ENCODE measurements at places on chromosomes 6 and 20.

DNA sequence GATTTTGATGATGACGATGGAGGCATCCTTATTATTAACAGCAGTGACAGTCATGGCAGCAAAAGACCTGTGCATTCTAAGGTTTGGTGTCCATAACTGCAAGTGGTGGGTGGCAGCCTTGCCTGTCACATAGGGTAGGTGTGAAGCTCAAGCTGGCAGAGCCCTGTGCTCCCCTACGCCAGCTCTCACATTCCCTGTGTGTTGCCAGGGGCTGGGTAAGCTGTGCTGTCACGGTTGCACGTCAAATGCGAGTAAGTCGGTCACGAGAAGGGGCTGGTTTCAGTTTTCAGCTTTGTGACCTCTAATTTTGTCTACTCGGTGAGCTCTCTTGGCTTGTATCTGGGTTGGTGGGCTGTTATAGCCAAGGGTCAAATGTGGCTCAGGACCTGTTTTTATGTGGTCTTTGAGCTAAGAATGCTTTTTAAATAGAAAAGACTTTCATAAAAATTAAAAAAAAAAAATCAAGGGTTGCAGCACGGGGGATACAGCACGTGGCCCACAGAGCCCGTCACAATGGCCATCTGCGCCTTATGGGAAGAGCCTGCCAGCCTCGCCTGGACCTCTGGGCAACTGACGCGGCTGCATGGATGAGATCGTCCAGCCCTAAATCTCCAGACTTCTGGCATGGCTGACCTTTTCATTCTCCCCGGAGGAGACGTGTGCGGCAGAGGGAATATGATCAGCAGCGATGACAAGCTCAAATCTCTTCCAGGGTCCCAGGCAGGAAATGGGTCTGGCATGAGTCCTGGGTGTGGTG lies 148.5 kb downstream of the PHACTR3 start:
- DNase-seq = no peak

DNA sequence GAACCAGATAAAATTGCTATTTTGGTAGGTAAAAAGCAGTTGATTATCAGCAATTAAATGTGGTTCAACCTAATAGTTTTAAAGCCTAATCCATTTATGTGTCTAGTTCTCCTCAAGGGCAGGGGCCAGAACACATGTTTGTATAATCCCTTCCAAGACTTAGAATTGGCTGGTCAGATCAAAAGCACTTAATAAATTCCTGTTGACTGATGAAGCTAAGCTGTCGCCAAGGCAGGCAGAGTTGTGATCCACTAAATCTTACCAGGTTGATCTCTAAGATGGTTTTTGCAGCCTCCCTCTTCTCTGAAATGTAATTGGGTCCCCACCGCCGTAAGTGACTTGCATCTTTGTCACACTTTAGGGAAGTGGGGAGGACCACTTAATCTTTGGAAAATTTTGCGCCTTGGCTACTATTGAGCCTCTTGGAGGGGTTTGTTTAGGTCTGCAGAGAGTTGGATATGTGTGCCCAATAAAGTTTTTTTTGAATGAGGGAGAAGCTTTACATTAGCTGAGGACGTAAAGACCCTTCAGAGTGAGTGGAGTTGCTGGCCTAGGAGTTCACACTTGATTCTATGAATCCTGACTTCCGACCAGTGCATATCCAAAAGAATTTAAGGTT lies 65.9 kb downstream of the PHF20 start:
- no peak for DNase-seq

DNA sequence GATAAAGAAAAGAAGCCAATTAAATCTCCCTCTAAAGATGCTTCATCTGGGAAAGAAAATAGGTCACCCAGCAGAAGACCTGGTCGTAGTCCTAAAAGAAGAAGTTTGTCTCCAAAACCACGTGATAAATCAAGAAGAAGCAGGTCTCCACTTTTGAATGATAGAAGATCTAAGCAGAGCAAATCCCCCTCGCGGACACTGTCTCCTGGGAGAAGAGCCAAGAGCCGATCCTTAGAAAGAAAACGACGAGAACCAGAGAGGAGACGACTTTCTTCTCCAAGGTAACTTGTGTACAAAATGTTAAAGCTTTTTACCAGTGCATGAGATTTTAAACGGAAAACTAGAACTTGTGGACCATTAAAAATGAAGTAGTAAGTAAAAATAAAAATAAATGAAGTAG lies 46.5 kb downstream of the FAM217A start:
- no peak for DNase-seq

DNA sequence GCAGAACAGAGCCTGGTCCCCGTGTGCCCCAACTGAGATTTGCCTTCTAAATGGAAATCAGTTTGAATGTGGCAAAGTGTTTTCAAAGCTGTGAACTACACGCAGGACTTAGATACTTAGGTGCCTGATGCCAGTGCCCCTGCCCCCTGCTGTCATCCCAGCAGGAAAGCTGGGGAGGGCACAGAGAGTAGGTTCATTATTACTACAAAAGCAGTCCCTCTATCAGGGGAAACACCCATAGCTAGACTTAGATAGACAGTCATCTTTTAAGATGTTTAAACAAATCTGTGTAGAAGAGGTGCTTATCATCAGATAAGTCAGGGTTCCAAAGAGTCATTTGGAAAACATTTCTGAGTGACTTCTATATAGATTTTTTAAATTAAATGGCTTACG lies 155.0 kb upstream of the SNX9 start:
- DNase-seq = no peak

DNA sequence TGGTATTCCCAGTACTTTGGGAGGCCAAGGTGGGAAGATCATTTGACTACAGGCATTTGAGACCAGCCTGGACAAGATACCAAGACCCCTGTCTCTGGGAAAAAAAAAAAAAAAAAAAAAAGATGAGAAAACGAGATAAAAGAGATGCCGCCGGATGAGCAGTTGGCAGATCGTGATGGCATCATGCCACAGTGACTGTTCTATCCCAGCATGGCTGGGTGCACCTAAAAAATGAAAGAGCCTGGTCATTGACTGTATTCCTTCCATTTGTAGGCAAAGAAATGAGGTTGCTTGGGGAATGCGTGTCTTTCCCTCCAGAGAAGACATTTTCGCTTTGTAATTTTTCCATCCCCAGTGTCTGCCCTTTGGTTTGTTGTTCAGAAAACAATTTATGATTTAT lies 12.9 kb downstream of the AKAP12 start:
- DNase-seq = no peak

- no peak for DNase-seq
Observed at GRCh38 chr6:154479351-154479769, 31.1 kb downstream of the CNKSR3 start.

- DNase-seq = no peak
Observed at GRCh38 chr6:74356391-74356790, 660.4 kb downstream of the CD109 start.

GRCh38 chr6:34757687-34758274 lies 476 bp downstream of the SNRPC start:
- DNase-seq = no peak

GRCh38 chr20:34773726-34774125 lies 51.7 kb downstream of the NCOA6 start:
- DNase-seq = no peak

DNA sequence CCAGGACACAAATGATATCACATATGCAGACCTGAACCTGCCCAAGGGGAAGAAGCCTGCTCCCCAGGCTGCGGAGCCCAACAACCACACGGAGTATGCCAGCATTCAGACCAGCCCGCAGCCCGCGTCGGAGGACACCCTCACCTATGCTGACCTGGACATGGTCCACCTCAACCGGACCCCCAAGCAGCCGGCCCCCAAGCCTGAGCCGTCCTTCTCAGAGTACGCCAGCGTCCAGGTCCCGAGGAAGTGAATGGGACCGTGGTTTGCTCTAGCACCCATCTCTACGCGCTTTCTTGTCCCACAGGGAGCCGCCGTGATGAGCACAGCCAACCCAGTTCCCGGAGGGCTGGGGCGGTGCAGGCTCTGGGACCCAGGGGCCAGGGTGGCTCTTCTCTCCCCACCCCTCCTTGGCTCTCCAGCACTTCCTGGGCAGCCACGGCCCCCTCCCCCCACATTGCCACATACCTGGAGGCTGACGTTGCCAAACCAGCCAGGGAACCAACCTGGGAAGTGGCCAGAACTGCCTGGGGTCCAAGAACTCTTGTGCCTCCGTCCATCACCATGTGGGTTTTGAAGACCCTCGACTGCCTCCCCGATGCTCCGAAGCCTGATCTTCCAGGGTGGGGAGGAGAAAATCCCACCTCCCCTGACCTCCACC lies 42.2 kb downstream of the SIRPA start:
- DNase-seq = no peak

DNA sequence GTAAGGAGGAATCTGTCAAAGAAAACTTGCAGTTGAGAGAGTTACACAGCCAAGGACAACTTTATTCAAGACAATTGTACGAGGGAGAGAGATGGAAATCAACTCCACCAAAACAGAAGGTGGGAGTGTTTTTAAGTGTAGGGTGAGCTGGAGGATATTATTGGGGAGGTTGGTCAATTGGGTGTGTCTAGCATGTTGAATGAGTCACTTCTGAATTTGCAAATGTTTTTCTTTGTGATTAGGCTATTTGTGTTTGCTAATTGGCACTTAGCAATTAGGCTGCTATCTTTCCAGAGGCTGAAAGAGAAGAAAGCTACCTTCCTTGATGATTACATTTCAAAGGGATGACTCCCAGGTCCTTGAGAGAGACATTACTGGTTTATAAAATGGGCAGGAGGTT lies 441.1 kb downstream of the MEI4 start:
- no peak for DNase-seq

- DNase-seq = no peak
Observed at GRCh38 chr6:119938752-119939151, 589.2 kb upstream of the MAN1A1 start.

DNA sequence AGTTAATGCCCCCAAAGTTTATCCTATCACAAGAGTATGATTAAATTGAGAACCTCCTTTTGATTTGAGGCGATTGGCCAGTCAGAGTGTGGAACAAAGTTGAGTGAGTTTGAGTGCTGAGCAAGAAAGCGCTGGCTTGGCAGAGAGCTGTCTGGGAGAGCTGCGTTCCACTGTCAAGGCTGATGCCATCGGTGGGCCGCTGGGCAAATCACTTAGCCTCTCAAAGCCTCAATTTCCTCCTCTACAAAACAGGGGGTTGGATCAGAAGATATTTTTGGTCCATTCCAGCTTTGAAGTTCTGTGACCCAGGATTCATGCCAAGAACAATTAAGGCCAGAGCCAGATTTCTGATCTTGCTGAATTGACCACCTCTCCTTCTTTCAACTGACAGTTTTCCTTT lies 60.2 kb downstream of the TMEM242 start:
- no peak for DNase-seq

- DNase-seq = no peak
Observed at GRCh38 chr6:41200296-41200900, 551 bp downstream of the TREML2 start.

DNA sequence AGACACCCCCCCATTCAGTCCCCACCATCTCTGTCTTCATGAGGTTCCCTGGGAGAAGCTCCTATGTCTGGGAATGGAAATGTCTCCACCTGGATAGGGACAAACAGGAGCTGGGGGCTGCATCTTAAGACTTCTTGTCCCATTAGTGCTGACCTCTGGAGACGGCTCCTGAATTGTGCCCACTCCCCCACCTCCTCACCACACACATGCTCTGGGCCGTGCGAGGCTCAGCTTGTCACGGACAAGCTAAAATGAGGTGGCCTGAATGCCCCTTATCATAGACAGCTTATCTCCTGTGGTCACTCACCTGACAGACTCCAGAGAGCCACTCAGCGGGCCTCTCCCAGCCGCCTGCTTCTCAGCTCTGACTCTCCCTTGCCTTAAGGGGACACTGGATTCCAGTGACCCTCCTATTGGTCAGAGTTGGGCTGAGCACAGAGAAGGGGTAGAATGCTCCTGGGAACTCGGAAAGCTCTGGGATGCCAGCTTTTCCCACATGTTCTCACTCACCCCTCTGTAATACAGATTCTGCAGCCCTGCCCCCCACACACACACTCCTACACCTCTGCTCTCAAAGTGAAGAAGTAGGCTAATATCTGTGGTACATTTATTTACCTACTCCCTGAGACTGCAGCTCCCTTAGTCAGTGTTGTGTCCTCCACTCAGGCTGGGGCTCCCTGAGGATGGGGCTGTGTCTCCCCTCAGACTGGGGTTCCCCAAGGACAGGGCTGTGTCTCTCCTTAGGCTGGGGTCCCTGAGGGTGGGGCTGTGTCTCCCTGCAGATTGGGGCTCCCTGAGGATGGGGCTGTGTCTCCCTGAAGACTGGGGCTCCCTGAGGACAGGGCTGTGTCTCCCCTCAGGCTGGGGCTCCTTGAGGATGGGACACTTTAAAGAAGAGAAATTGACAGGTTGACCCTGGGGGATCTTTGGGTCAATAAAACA lies 167.5 kb downstream of the VEGFA start:
- no peak for DNase-seq

DNA sequence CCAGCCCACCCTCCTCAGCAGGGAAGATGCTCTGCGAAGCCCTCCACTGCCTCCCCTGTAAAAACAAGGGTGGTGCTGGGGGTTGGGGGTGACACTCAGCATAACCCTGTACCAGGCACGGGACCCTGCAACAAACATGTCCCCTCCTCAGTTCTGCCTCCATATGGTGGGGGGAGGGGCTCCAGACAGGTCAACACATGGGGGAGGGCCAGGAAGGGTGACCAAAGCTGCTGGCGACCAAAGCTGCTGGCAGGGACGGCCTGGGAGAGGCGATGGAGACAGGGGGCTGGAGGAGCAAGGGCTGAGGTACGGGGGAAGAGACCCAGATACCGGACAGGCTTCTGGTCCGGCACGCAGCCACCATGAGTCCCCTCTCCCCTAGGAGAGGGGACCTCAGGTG lies 123.2 kb downstream of the TAF4 start:
- no peak for DNase-seq

DNA sequence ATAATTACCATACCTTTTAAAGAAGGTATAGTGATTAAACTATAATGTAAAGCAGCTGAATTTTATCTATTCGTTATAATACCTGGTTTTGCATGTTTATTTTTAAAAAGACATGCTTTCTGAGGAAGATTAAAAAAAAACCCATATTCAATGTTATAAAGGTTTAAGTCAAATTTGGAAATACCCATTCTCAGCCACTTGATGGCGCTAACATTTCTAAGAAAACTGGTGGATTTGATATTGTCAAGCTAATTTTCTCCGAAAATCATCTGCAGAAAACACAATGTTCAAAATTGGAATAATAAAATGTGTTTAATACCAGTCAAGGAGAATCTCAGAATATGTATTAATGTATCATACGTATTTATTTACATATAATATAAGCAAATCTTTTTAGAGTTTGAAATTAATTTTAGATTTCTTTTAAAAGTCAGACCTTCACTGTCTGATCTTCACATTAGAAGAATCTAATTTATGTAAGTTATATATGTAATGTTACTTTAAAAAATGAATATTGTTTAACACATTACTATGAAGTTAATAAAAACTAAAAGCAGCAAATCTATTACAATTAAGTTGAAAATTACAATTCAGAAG lies 35.0 kb downstream of the SHPRH start:
- DNase-seq = no peak

- DNase-seq = no peak
Observed at GRCh38 chr20:48841196-48841874, 13.5 kb upstream of the PREX1 start.
